Cerebellar nuclear complex (tissue), 1 donor: ENCODE measurements at places on chromosomes 2 and 18.

GRCh38 chr2:105962221-105962620 is 217.5 kb downstream of the NCK2 start:
- no peak for DNase-seq

GRCh38 chr2:233448575-233448974 is 94.3 kb downstream of the DGKD start:
- DNase-seq = no peak

DNA sequence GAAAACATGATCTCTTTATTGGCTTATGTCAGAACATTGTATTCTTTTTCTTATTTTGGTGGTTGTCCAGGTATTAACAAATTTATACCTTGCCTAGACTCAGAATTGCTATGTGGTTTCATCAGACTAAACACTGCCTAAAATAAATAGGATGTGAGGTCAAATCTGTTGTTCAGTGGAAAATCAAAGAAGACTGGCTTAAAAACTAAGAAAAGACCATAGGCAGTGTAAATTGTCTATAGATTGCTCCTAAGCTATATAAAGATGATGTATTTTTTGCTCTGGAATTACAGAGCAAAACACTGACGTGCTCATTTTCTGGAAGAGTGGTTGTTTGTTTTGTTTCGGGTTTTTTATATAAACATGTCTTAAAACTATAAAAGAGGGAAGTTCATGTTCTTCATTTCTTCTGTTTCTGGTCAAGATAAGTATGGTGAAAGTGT is 266.0 kb downstream of the ALPK2 start:
- DNase-seq = no peak

DNA sequence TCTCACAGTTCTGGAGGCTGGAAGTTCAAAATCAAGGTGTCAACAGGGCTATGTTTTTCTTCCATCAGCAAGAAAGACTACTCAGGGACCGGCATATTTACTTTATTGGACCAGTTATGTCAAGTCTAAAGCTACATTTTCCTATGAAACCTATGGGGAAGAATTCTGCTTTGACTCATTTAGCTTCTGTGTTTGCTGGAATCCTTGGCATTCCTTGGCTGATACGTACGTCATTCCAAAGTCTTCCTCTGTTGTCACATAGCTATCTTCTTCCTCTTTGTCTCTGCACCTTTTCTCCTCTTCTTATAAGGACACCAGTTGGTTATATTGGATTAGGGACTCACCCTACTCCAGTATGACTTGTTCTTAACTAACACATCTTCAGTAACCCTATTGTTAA is 137.4 kb upstream of the FBXO11 start:
- no peak for DNase-seq

GRCh38 chr2:227125506-227125905 is 38.5 kb downstream of the COL4A4 start:
- DNase-seq = no peak
